ENCODE measurements at places on chromosomes 2 and 18.

GRCh38 chr2:19653509-19653908, 248.3 kb downstream of the TTC32 start:
- DNase-seq, result no peak

GRCh38 chr2:138726681-138727080, 53.5 kb downstream of the NXPH2 start:
- no peak for DNase-seq

DNA sequence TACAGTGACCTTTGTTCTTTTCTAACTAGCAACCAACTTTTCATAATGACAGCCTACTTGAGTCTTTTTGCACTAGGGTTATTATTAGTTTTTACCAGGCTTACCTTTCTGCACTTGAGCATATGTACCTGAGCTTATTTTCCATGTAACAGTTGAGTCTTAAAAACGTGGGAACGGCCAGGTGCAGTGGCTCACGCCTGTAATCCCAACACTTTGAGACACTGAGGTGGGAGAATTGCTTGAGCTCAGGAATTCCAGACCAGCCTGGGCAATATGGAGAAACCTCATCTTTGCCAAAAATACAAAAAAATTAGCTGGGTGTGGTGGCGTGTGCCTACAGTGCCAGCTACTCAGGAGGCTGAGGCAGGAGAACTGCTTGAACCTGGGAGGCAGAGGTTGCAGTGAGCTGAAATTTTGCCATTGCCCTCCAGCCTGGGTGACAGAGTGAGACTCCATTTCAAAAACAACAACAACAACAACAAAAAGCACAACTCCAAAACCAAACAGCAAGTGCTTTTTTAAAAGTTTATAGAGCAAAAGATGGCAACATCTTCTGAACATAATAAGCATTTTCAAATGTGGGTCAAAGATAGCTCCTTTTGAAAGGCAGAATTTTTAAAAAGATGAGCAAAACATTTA, 57.1 kb upstream of the CD28 start:
- no peak for DNase-seq

DNA sequence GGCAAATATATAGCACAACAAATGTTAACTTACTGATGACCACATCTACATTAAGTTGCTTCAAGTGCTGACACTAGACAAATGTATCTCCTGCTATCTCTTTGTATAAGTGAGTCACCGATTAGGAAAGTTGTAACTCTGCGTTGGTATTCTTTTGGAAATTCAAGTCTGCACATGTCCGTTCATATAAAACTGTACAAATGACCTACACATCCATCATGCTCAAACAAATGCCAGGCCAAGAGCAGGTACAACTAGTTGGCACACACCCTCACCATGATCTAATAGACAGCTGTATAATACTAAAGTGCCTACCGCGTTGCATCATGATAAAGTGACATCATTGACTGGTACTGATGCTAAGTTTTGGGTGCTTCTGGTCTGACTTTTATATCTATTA, 141.1 kb downstream of the RBMS1 start:
- no peak for DNase-seq

- no peak for DNase-seq
These were observed 2.4 kb upstream of the EVX2 start for GRCh38 chr2:176085861-176086771.

- no peak for DNase-seq
These were observed 143.5 kb upstream of the LMAN1 start for GRCh38 chr18:59502274-59503175.

GRCh38 chr2:71950256-71951082, 197.2 kb downstream of the CYP26B1 start:
- DNase-seq, result no peak

DNA sequence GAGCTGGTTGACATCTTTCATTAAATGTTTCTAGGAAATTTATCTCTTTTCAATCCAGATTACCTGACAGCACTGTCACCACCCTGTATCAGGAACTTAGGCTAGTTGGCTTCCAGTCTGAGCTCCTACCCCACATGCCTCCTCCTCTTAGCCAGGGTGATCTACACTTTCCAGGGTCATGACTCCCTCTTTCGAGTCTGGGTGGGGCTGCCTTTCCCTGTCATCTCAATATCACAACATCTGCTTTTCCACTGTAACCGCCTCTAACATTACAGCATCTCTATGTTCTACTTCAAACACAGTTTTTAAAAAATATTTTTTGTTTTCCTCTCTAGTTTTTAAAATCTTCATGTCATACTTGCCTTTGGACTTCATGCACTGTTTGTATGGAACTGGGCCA, 129.2 kb downstream of the RBMS1 start:
- DNase-seq, result no peak

GRCh38 chr2:153808679-153809078, 63.0 kb upstream of the GALNT13 start:
- DNase-seq, result no peak

- DNase-seq, result no peak
These were observed 71.4 kb downstream of the COPS8 start for GRCh38 chr2:237156857-237157779.
